ENCODE measurements at places on chromosomes 7 and 10.

GRCh38 chr10:124000792-124001201 lies 92.6 kb downstream of the CHST15 start:
- no peak for DNase-seq

DNA sequence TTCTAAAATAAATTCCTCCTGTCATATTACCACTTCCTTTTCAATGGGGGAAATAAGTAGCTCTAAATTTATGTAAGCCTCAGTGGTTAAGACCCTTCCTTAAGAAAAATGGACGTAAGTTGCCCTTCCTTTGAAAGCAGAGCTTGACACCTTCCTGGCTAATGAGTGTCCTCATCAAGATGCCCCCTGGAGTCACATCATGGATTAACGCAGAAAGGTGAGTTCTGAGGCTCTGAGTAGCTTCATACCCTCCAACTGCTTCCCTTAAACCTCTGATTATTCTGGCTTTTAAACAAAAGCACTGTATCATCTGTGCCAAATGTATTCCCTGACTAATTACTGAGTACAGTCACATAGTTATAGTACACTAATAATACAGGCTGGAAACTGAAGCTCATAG lies 14.7 kb downstream of the KCTD7 start:
- DNase-seq, result no peak

- no peak for DNase-seq
These were observed 24.9 kb downstream of the ZNF783 start for GRCh38 chr7:149286811-149287400.

GRCh38 chr7:138477081-138477578 lies 17.1 kb downstream of the TRIM24 start:
- DNase-seq, result no peak
